OCI-M1 (cell line): ENCODE measurements at places on chromosomes 11 and 22.

DNA sequence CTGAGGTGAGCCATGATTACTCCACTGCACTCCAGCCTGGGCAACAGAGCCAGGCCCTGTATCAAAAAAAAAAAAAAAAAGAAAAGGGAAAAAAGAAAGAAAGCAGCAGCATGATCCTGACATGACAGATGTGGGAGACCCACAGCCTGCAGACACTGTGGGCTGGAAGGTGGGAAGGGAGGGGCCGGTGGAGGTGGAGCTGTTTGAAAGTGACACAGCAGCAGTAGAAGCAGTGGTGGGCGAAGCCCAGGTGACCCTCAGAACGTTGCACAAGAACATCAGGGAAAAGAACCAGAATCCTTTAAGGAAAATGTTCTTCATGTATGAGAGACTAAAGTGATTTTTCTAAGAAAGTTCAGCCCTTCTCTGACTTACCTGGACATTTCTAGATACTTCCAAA lies 26.3 kb upstream of the SCGB1A1 start:
- DNase-seq, result no peak

DNA sequence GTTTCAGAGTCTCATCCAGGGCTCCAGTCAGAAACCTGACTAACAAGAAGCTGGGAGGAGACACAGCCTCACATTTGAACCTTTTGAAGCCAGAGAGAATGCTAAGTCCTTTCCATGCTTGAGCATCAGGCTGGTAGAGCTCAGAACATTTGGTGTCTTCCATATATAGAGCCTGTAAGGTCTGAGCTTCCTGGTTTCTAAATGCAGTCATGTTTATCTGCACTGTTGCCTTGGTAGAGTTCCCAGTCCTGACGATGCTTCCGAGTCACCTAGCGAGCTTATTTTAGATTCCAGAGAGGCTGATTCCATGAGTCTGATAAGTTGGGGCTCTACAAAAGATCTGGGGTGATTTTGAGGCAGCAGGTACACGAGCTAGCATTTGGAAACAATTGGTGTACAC lies 68.4 kb upstream of the SORL1 start:
- DNase-seq, result no peak

- DNase-seq, result no peak
Measured at GRCh38 chr22:29385748-29386147, 2.6 kb downstream of the AP1B1 start.

GRCh38 chr11:121800731-121801393 lies 315.2 kb downstream of the BLID start:
- DNase-seq, result no peak

- DNase-seq, result no peak
Measured at GRCh38 chr11:110713449-110713776, 1.2 kb upstream of the ARHGAP20 start.

- DNase-seq, result no peak
Measured at GRCh38 chr11:8192896-8193209, 24.0 kb upstream of the RIC3 start.

DNA sequence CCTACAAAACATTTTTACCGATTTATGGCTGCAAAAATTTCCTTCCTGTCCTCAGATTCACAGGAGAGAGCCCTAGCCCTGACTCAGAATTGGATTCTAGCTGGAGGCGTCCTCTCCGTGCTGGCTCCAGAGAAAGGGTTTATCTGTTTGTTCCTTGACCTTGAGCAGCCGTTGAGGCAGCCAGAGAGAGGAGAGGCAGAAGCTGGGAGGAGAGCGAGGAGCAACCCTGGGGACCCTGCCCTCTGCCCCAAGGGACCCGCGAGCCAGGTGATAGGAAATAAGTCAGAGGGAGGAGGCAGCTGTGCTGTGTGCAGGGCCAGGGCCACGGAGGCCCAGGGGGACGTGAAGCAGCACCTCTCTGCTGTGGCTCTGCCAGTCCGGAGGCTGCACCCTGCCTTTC lies 75.6 kb downstream of the IGLL1 start:
- DNase-seq, result no peak

GRCh38 chr22:31275018-31275417 lies 17.3 kb downstream of the PIK3IP1 start:
- no peak for DNase-seq

GRCh38 chr22:29032014-29032475 lies 29.6 kb downstream of the C22orf31 start:
- DNase-seq, result no peak

DNA sequence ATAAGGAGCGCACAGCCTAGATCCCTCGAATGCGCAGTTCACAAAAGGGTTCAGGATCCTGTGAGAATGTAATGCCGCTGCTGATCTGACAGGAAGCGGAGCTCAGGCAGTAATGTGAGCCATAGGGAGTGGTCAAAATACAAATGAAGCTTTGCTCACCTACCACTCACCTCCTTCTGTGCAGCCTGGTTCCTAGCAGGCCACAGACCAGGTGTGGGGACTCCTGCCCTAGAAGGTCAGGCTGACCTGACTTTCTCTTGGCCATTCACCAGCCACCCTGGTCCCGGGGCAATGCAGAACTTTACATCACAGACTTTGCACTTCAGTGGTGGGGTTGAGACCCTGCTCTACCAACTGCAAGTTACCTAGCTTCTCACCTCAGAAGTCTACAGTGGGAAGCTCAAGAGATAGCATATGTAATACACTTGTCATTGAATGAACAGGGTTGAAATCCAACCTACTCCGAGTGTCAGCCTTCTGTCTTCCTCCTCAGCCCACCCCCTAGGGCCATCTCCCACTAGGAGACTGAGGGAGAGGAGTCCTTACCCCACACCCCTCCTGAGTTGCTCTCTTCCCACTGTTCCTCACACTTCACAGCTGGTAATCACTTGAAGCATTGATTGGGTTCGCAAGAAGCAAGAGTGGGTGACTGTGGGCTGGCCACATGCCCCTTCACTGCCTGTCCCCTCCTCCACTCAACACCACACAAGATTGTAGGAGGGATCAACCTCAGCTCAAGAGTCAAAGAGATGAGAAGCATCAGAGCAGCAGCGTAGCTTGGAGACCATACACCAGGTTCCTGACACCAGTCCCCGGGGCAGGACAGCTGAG lies 2.0 kb upstream of the KCNJ1 start:
- no peak for DNase-seq

DNA sequence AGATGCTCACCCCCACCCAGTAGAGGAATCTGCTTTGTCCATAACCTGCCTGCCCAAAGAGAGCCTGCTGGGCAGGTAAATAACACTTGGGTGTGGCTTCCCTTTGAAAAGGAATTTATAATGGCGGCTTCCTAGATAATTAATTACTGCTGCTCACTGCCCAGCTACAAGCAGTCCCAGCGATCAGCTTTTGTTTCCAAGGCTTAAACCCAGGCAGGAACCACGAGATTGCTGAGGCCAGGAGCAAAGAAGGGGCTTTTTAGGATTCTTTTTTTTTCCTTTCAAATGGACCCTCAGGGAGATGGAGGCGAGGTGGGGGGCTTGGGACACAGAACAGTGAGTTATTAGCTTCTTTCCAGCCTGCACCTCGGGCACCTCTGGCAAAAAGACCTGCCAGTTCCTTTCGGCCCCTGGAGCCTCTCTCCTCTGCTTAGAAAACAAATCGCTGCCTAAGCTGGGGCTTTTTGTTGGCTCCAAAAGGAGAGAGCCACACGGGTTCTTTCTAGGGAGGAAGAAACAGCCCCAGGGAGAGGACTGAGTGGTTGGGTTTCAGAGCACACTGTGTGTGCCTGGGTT lies 107.2 kb downstream of the TSPAN18 start:
- no peak for DNase-seq

DNA sequence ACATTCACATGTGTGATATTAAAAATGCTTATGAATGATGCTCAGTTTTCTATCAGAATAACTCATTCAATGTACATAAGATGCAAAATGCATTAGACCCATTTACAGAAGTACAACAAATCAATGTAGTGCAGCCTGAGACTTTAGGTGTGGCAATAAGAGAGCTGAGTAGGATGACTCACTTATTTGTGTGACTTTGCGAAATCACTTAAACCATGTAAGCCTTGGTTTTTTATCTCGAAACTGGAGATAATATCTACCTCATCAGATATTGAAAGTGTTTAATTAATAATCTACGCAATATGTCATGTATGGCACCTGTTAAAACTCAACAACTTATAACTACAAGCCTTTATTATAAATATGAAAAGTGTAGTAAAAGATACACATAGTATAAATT lies 105.7 kb upstream of the LUZP2 start:
- peak; percentile 27 for DNase-seq

DNA sequence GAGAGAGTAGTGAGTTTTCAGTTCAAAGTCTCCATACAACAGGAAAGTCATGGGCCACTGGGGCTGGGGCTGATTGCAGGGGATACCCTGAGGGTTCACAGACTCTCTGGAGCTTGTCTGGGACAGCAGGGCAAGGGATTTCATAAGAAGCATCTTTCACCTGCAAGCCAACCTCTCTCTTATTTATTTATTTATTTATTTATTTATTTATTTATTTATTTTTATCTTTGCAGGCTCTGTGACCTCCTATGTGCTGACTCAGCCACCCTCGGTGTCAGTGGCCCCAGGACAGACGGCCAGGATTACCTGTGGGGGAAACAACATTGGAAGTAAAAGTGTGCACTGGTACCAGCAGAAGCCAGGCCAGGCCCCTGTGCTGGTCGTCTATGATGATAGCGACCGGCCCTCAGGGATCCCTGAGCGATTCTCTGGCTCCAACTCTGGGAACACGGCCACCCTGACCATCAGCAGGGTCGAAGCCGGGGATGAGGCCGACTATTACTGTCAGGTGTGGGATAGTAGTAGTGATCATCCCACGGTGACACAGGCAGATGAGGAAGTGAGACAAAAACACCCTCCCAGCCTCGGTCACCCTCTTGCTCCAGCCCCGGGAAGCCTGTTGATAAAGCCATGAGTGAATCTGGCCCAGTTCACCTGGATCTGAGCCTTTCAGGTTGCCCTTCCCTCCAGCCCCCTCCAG lies 68.4 kb downstream of the GGTLC2 start:
- DNase-seq, result no peak

GRCh38 chr22:24157822-24158135 lies 23.5 kb upstream of the SUSD2 start:
- DNase-seq, result no peak

- DNase-seq, result no peak
Measured at GRCh38 chr22:47623763-47624148, 861.3 kb downstream of the TBC1D22A start.

- DNase-seq, result no peak
Measured at GRCh38 chr22:17973217-17973616, 51.1 kb downstream of the MICAL3 start.
